Ovary (tissue), 10 donors: ENCODE measurements at places on chromosomes 16 and 17. TPM values are rescaled to one million over a fixed set of nuclear protein-coding genes. Genes with fewer than 3 reads are reported as not detected.

EMP2 gene
- 38.9 TPM for total RNA-seq

- H3K4me3 ChIP-seq = no peak overlapping the region
- H3K4me1 ChIP-seq = no peaks in the 10 kb centered on the region
- no peaks in the 10 kb centered on the region for H3K27me3 ChIP-seq
Observed at GRCh38 chr16:83470416-83470815, 337.4 kb upstream of the HSBP1 start.

GRCh38 chr17:39064374-39064773, 87.1 kb downstream of the PLXDC1 start:
- H3K27ac ChIP-seq = no peak overlapping the region
- no peak for DNase-seq
- no peaks in the 10 kb centered on the region for H3K4me1 ChIP-seq
- no peak overlapping the region for H3K4me3 ChIP-seq
- no peaks in the 10 kb centered on the region for H3K36me3 ChIP-seq
- no peaks in the 10 kb centered on the region for H3K27me3 ChIP-seq

DNA sequence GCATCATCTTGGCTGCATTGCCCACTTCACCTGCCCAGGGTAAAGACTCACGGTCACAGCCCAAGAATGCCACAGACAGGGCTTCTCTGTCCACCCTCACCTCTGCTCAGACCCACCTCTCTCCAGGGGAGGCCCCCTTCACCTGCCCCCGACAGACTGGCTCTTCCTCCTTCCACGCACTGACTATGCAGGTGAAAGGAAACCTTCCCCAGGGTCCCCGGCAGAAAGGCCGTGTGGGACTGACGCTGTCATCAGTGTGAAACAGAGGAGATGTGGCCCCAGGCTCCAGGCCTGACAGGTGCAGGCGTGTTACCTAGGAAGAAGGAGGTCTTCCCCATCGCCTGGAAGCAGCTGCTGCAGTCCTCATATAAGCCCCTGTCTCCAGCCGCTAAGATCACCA, 9.3 kb upstream of the ROGDI start:
- DNase-seq = no peak
- H3K36me3 ChIP-seq = no peaks in the 10 kb centered on the region
- H3K4me1 ChIP-seq = no peaks in the 10 kb centered on the region
- no peak overlapping the region for H3K27ac ChIP-seq
- H3K4me3 ChIP-seq = no peak overlapping the region

DNA sequence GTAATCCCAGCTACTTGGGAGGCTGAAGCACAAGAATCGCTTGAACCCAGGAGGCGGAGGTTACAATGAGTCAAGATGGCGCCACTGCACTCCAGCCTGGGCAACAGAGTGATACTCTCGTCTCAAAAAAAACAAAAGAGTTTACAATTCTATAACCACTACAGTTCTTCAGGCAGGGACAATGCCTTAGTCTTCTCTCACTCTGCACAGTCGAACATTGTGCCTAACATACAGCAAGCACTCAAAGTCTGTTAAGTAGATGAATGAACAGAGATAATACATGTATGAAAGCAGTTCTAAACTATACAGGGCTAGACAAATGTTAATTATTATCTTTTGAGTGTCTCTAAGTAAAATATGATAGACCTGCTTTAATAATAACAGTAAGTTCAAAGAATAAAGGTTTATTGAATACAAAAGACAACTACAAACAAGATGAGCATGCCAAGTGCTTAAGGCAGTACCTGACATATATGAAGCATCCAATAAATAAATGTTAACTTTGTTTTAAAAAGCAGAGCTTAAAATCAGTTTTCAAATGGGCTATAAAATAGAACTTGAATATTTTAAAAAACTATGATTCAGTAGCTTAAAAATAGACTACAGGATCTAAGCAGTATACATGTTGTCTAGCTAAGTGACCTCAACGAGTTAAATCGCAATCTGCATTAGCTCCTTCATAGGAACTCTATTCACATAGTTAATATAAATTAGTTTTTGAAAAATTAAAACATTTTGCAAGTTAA, 19.3 kb downstream of the INTS2 start:
- H3K4me1 ChIP-seq = no peaks in the 10 kb centered on the region
- no peak overlapping the region for H3K27ac ChIP-seq
- no peak overlapping the region for H3K4me3 ChIP-seq
- no peaks in the 10 kb centered on the region for H3K27me3 ChIP-seq
